NCI-H460 (cell line): ENCODE measurements at places on chromosomes 11 and 22. TPM values are rescaled to one million over a fixed set of nuclear protein-coding genes. Genes with fewer than 3 reads are reported as not detected.

Gene A4GALT
- 9.8 and 10.4 TPM in 2 replicates for total RNA-seq

Gene LRRC75B
- total RNA-seq: 4.3 and 5.5 TPM in 2 replicates

Gene HBD
- total RNA-seq: not detected in 2 replicates

Gene MEI1
- total RNA-seq: 0.43 and 0.50 TPM in 2 replicates

Gene ZNF215
- total RNA-seq: 3.3 and 3.8 TPM in 2 replicates

Gene FAM83F
- 0.07 and 0.09 TPM in 2 replicates for total RNA-seq

Gene CHADL
- 0.09 and 0.15 TPM in 2 replicates for total RNA-seq

Gene UBASH3B
- total RNA-seq: 10.1 and 10.4 TPM in 2 replicates

Gene IGSF9B
- 0.37 and 0.55 TPM in 2 replicates for total RNA-seq

Gene CCDC188
- not detected in 2 replicates for total RNA-seq

Gene CECR2
- 1.2 and 1.4 TPM in 2 replicates for total RNA-seq

Gene ESAM
- 0.15 and 0.23 TPM in 2 replicates for total RNA-seq

Gene DUSP8
- 1.1 and 3.1 TPM in 2 replicates for total RNA-seq

Gene FBLN1
- total RNA-seq: 2.5 and 3.9 TPM in 2 replicates

Gene SLC22A6
- total RNA-seq: not detected in 2 replicates

Gene SLC22A8
- total RNA-seq: not detected in 2 replicates

Gene RPS6KA4
- 15.1 and 16.8 TPM in 2 replicates for total RNA-seq

Gene RAB39A
- total RNA-seq: not detected in 2 replicates

Gene PAX6
- total RNA-seq: 11.7 and 13.5 TPM in 2 replicates

Gene OR51B2
- not detected in 2 replicates for total RNA-seq

Gene TAF6L
- total RNA-seq: 10.5 and 11.9 TPM in 2 replicates

Gene CAPN5
- total RNA-seq: 0.58 and 0.99 TPM in 2 replicates

Gene IGLL1
- total RNA-seq: not detected in 2 replicates

Gene PGR
- 0.22 and 0.26 TPM in 2 replicates for total RNA-seq

Gene SEC14L2
- total RNA-seq: 5.4 and 6.3 TPM in 2 replicates

Gene GPR83
- total RNA-seq: 0.02 TPM in 1 of 2 replicates, not detected in the other

Gene LRRC56
- 0.43 and 0.57 TPM in 2 replicates for total RNA-seq

Gene CFL1
- 362 and 364 TPM in 2 replicates for total RNA-seq

Gene OR8G1
- total RNA-seq: not detected in 2 replicates

Gene APOL2
- 17.7 and 19.1 TPM in 2 replicates for total RNA-seq

Gene GANAB
- total RNA-seq: 172 and 229 TPM in 2 replicates

Gene C11orf65
- 1.4 TPM in 2 replicates for total RNA-seq

Gene PANX2
- total RNA-seq: 4.2 and 4.7 TPM in 2 replicates

Gene CLDN5
- total RNA-seq: not detected in 2 replicates

Gene ARHGEF17
- 3.7 and 4.0 TPM in 2 replicates for total RNA-seq

Gene NEFH
- 0.02 TPM in 1 of 2 replicates, not detected in the other for total RNA-seq

Gene GRM5
- not detected in 2 replicates for total RNA-seq

Gene TRIOBP
- 16.1 and 17.9 TPM in 2 replicates for total RNA-seq

Gene CDHR5
- total RNA-seq: 0.05 TPM in 1 of 2 replicates, not detected in the other

Gene OR52I2
- not detected in 2 replicates for total RNA-seq

Gene NAALAD2
- total RNA-seq: not detected in 2 replicates

Gene GRIK4
- total RNA-seq: not detected in 2 replicates

Gene POLD3
- 10.6 and 12.3 TPM in 2 replicates for total RNA-seq

Gene TBX10
- not detected in 2 replicates for total RNA-seq

Gene SULT4A1
- total RNA-seq: not detected in 2 replicates

Gene TCN1
- not detected in 2 replicates for total RNA-seq

Gene DCPS
- total RNA-seq: 35.9 and 38.2 TPM in 2 replicates

Gene SCGB2A2
- not detected in 2 replicates for total RNA-seq

Gene OR51B4
- total RNA-seq: not detected in 2 replicates

Gene TESMIN
- 3.9 and 5.1 TPM in 2 replicates for total RNA-seq

Gene FIBIN
- total RNA-seq: 0.17 TPM in 1 of 2 replicates, not detected in the other

Gene OR6T1
- not detected in 2 replicates for total RNA-seq

Gene FGF19
- 0.12 and 0.17 TPM in 2 replicates for total RNA-seq
